Activated CD4-positive, CD25-positive, alpha-beta regulatory T cell treated with anti-CD3 and anti-CD28 coated beads, Interleukin-2, amount 50 U/mL, for 16 hours (primary cell): ENCODE measurements at places on chromosomes 11 and 22.

DNA sequence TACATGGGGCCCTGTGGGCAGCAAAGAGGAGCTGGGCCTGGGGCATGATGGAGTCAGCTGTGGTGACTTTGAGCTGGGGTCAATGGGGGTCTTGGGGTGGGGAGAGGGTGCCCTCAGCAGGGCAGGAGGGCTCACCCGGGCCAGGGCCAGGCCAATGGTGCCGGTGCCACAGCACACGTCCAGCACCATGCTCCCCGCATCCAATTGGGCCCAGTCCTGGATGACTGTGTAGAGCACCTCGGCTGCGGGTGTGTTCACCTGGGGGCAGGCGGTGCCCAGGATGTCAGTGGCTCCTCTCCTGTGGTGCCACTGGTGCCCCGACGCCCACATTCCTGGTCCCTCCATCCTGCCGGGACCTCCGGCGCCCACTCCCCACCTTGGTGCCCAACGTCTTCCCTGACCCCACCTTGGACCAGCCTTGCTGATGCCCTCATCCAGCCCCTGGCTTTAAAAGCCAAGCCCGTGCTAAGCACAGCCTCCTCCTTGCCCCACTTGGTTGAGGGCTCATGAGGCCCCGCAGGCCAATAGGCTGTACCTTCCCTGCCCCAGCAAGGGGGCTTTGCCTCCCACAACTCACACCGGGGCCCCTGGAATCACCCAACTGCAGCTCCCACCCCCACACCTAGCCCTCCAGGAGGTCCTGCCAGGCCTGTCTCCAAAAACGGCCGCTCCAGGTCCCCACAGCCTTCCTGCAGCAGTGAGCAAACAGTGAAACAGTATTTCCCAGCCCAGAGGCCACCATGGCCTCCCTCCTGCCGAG is 2.2 kb upstream of the RANBP1 start:
- no peak for DNase-seq

DNA sequence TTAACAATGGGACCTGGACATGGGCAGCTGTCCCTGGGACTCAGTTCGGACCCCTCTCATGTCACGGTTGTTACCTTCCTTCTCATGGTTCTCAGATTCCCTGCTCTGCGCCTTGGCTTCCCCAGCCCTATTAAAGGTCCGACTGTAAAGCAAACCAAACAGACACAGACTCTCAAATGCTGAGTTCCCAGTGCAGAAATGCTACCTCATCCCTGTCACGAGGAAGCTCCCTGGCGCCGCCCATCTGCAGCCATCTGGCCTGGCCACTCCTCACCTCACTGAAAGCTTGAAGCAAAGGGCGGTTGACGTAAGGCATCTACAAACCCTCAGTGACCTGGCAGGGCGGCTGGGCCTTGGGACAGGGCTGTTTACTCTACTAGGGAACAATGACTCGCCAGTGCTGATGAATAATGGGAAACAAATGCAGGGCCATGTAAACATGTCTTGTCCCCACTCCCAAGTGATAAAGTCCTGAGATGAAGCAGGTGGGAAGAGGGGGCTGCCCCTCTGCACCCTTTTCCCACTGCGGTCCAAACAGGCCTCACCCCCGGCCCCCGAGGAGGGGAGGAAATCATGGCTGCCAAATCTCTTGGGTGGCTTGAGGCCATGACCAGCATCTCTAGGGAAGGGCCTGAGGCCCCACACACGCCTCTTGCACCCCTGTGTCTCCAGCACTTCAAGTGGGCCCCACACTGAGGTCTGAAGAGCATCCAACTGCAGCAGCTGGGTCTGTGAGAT is 49.3 kb downstream of the SCUBE1 start:
- DNase-seq, result no peak

GRCh38 chr11:26014456-26015115 is 317.3 kb upstream of the ANO3 start:
- DNase-seq, result no peak

GRCh38 chr22:32005453-32005852 is 37.6 kb upstream of the SLC5A1 start:
- DNase-seq, result no peak

- no peak for DNase-seq
Observed at GRCh38 chr11:371051-371450, 1.8 kb downstream of the B4GALNT4 start.

- no peak for DNase-seq
Observed at GRCh38 chr11:102244681-102245409, 72.4 kb upstream of the BIRC3 start.

DNA sequence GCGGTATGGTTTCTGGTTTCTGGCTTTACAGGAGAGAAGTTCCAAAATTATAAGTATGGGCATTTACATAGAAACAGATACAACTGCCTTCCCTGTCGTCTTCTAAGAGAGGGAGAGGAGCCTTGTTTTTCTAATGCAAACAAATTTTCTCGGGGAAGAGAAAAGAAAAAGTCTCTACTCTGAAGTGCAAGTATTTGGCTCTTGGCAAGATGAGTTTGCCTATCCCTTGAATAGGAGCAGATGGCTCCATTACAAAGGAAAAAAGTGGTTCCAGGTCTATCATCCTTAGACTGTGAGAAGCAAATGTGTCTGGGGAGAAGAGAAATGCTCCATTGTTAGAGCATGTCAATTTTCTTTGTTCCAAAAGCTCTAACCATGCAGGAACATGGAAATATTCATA is 455.6 kb downstream of the BUD13 start:
- DNase-seq, result no peak
